ENCODE measurements at places on chromosomes 11 and 22.

DNA sequence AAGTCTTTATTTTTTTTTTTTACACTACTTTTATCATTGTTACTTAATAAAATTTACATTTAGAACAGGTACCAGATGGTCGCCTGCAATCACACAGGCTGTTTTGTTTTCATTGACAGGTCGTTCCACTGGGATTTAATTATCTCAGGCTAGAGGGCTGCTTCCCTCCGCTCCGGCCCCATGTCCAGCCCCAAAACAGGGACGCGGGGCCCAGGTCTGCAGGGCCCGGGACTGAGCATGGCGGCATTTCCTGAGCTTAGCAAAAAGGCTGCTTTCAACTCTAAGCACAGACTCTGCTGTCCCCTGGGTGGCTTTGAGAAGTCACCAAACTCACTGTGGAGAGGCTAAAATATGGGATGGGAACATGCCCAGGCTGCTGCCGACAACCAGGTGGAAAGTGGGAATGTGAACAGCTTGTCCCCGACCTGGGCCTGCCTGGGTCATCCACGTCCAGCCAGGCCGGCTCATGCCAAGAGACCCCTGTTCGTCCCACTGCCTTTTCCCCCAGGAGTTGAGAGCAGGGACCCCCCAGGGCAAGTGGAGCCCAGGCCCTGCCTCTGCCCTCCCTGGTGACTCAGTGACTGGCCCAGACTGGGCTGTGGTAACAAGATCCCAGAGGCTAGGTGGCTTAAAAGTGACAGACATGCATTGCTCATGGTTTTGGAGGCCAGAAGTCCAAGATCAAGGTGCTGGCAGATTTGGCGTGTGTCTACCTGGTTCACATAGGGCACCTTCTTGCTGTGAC lies 150.0 kb downstream of the SHANK2 start:
- H3K4me1 ChIP-seq, result no peaks in the 10 kb centered on the region
- no peaks in the 10 kb centered on the region for H3K36me3 ChIP-seq
- H3K27ac ChIP-seq, result no peak overlapping the region
- no peak for DNase-seq
- H3K4me3 ChIP-seq, result no peak overlapping the region
- no peaks in the 10 kb centered on the region for H3K27me3 ChIP-seq

DNA sequence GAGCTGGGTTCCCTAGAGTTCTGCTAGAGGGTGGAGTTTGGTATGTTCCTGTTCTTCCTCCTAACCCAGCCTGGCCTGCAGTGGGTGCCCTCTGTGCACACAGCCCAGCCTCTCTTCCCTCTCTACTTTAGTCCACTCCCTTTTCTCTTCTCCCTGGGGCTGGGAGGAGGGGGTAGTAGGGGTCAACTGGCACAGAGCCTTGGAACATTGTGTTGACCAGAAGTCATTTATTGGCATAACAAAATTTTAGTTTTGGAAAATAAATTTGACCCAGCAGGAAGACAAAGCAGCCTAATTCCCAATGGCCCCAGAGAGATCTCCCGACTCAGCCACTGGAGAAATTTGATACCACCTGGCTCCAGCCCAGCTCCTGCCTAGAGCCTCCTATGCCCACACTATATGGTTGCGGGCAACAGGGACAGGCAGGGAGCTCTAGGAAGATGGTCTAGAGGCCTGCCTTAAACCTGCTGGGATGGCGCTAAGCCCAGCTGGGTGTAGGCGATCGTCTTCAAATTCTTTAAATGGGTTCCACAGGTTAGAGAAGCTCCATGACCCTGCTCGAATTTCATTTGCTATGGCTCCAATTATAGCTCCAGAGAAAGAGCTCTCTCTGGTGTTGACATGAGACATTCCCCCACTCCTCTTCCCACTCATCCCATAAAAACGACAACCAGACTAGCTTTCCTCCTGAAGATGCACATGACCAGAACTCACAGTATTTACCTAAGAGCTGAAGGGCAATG lies 9.9 kb downstream of the PCSK7 start:
- peaks cover 8% of the 10 kb centered on the region for H3K4me1 ChIP-seq
- no peak overlapping the region for H3K27ac ChIP-seq
- H3K36me3 ChIP-seq, result peaks cover 76% of the 10 kb centered on the region
- no peaks in the 10 kb centered on the region for H3K27me3 ChIP-seq

DNA sequence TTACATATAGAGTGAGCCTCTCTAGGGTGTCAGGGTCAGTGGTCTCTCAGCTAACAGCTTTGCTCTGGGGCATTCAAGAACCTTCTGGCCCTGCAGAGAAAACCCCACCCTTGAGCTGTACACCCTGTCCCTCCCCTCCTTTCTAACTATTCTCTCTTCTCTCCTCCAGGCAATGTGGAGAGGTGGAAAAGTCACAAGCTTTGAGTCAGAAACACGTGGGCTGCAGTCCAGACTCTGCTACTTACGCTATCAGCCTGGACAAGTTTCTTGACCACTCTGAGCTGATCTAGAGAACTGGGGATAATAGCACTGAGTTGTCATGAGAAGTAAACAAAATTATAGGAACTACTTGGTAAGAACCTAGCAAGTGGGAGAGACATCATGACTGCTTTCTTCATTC lies 10.7 kb upstream of the FAM83F start:
- peaks cover 5% of the 10 kb centered on the region for H3K36me3 ChIP-seq
- H3K27ac ChIP-seq, result no peak overlapping the region
- H3K4me3 ChIP-seq, result no peak overlapping the region
- DNase-seq, result no peak

DNA sequence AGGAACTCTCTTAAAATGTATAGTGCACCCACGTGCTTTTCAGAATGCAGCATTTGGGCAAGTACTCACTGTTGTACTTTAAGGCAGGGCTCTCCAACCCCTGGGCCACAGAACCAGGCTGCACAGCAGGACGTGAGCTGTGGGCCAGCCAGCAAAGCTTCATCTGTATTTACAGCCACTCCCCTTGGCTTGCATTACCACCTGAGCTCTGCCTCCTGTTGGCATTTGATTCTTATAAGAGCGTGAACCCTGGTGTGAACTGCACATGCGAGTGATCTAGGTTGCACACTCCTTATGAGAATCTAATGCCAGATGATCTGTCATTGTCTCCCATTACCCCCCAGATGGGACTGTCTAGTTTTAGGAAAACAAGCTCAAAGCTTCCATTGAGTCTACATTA lies 3.0 kb downstream of the C11orf58 start:
- H3K27me3 ChIP-seq, result no peaks in the 10 kb centered on the region
- peaks cover 40% of the 10 kb centered on the region for H3K36me3 ChIP-seq
- H3K4me3 ChIP-seq, result peak overlapping the region; percentile 47
- H3K27ac ChIP-seq, result peak overlapping the region; percentile 36
- no peak for DNase-seq

DNA sequence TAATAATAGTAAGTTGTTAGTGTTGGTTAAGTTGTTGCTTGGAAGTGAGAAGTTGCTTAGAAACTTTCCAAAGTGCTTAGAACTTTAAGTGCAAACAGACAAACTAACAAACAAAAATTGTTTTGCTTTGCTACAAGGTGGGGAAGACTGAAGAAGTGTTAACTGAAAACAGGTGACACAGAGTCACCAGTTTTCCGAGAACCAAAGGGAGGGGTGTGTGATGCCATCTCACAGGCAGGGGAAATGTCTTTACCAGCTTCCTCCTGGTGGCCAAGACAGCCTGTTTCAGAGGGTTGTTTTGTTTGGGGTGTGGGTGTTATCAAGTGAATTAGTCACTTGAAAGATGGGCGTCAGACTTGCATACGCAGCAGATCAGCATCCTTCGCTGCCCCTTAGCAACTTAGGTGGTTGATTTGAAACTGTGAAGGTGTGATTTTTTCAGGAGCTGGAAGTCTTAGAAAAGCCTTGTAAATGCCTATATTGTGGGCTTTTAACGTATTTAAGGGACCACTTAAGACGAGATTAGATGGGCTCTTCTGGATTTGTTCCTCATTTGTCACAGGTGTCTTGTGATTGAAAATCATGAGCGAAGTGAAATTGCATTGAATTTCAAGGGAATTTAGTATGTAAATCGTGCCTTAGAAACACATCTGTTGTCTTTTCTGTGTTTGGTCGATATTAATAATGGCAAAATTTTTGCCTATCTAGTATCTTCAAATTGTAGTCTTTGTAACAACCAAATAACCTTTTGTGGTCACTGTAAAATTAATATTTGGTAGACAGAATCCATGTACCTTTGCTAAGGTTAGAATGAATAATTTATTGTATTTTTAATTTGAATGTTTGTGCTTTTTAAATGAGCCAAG lies 2.7 kb downstream of the NEAT1 start:
- peaks cover 67% of the 10 kb centered on the region for H3K4me1 ChIP-seq
- peak overlapping the region; percentile 100 for H3K4me3 ChIP-seq
- H3K36me3 ChIP-seq, result peaks cover 67% of the 10 kb centered on the region
- peaks cover 7% of the 10 kb centered on the region for H3K27me3 ChIP-seq

- no peak overlapping the region for H3K4me3 ChIP-seq
- peaks cover 7% of the 10 kb centered on the region for H3K27me3 ChIP-seq
- no peak for DNase-seq
- peaks cover 6% of the 10 kb centered on the region for H3K4me1 ChIP-seq
- H3K27ac ChIP-seq, result no peak overlapping the region
Measured at GRCh38 chr11:82865841-82866240, 34.4 kb downstream of the PRCP start.

- no peaks in the 10 kb centered on the region for H3K4me1 ChIP-seq
- H3K4me3 ChIP-seq, result no peak overlapping the region
- peaks cover 3% of the 10 kb centered on the region for H3K27me3 ChIP-seq
- DNase-seq, result no peak
Measured at GRCh38 chr11:76159983-76160661, 46.2 kb downstream of the WNT11 start.

GRCh38 chr22:24128631-24129262 lies 52.5 kb upstream of the SUSD2 start:
- H3K27me3 ChIP-seq, result no peaks in the 10 kb centered on the region
- H3K27ac ChIP-seq, result no peak overlapping the region
- DNase-seq, result no peak
- no peak overlapping the region for H3K4me3 ChIP-seq
- peaks cover 21% of the 10 kb centered on the region for H3K36me3 ChIP-seq

DNA sequence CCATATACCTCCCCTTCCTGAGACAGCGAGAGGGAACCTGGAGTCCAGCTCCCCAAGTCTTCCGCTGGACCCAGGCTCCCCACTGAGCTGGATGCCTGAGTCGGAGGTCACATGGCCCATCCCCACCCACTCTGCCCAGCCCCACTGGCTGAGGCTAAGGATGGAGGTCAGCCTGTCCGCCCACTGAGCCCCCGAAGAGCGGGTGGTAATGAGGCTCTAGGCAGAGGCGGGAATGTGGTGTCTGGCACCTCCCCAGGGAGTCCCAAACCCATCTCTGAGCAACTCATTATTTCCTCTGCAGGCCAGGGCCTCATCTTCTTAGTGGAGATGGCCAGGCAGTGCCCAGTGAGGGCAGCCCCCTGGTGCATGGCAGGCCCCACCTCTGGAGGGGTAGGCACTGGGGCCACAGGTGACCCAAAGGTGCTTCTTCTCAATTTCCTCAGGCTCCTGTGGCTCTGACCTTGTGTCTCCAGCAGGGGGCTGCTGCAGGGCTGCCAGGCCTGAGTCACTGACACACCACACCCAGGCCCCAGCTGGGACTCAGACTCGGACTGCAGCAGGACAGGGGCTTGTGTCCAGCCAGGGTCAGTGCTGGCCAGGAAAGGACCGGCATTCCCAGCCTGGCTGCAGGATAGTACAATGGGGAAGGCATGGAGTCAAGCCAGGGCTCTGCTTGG lies 10.2 kb upstream of the PDE2A start:
- peaks cover 47% of the 10 kb centered on the region for H3K4me1 ChIP-seq
- peak; percentile 84 for DNase-seq
- peaks cover 31% of the 10 kb centered on the region for H3K36me3 ChIP-seq
- H3K4me3 ChIP-seq, result no peak overlapping the region

- peaks cover 56% of the 10 kb centered on the region for H3K27me3 ChIP-seq
- no peaks in the 10 kb centered on the region for H3K36me3 ChIP-seq
- peak within 1 kb of the TSS; percentile 69 for H3K4me3 ChIP-seq
Measured at GRCh38 chr11:30586251-30587144, at the start of gene MPPED2. Gene MPPED2, minus strand, starts transcription at chr11:30586353. Its CDS starts 5,980 bp downstream, at chr11:30580373.

DNA sequence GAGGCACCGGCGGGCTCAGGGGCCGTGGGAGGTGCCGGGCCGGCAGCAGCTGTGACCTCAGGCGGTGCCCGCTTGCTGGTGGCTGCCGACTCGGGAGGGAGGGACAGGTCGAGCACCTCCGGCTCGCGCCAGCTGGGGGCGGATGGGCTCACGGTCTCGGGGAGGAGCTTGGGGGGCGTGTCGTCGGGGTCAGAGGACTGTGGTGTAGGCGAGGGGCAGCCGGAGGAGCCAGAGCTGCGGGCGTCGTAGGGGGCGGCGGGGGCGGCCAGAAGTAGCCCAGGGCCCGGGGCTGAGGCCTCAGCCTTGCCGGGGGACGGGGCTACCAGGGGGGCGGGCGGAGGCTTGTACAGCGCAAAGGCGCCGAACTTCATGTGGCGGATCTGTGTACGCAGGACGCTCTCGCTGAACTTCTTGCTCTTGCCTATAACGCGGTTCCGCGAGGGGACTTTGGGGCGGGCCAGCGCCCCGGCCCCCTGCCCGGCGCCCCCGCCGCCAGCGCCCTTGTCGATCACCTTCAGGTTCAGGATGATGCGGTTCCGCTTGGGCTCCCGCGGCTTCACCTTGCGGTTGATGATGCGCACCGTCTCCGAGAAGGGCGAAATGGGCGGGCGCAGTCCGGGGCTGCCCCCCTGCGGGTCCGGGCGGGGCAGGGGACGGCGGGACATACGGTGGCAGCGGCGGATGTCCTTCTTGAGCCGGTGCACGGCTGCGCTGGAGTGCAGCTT lies 5.5 kb downstream of the CBX6 start:
- no peak overlapping the region for H3K27ac ChIP-seq
- peaks cover 28% of the 10 kb centered on the region for H3K4me1 ChIP-seq
- peaks cover 41% of the 10 kb centered on the region for H3K36me3 ChIP-seq

GRCh38 chr11:75445315-75445953 lies 12.4 kb upstream of the KLHL35 start:
- DNase-seq, result peak; percentile 92
- no peaks in the 10 kb centered on the region for H3K4me1 ChIP-seq
- H3K27ac ChIP-seq, result no peak overlapping the region
- no peak overlapping the region for H3K4me3 ChIP-seq

DNA sequence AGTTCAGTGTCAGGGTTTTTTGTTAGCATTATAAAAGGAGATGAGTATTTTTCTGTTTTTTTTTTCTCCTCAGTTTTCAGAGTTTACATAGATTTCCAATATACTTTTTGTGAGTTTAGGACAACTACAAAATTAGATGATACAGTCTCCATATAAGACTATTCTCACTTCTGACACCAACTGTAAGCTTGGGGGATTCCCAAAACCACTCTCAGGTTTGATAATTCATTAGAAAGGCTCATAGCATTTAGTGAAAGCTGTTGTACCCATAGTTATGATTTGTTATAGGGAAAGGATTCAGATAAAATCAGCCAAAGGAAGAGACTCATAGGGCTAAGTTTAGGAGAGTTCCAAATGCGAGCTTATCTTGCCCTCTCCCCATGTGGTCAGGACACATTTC lies 24.1 kb downstream of the CUL5 start:
- H3K27ac ChIP-seq, result no peak overlapping the region
- no peaks in the 10 kb centered on the region for H3K27me3 ChIP-seq
- peaks cover 12% of the 10 kb centered on the region for H3K4me1 ChIP-seq
- no peak overlapping the region for H3K4me3 ChIP-seq
- peaks cover 55% of the 10 kb centered on the region for H3K36me3 ChIP-seq

- H3K4me1 ChIP-seq, result no peaks in the 10 kb centered on the region
- no peak for DNase-seq
- H3K27ac ChIP-seq, result no peak overlapping the region
- H3K36me3 ChIP-seq, result no peaks in the 10 kb centered on the region
Measured at GRCh38 chr11:101466352-101466751, 117.5 kb downstream of the TRPC6 start.

GRCh38 chr11:68867066-68867465 lies 25.4 kb upstream of the CPT1A start:
- DNase-seq, result no peak
- peaks cover 9% of the 10 kb centered on the region for H3K4me1 ChIP-seq
- H3K36me3 ChIP-seq, result no peaks in the 10 kb centered on the region
- peaks cover 28% of the 10 kb centered on the region for H3K27me3 ChIP-seq
- no peak overlapping the region for H3K4me3 ChIP-seq
- H3K27ac ChIP-seq, result no peak overlapping the region

Measured in activated CD4-positive, alpha-beta T cell treated with anti-CD3 and anti-CD28 coated beads, Interleukin-2, amount 10 ng/mL, durations not matched to agents 24 days and 14 days (primary cell).